ENCODE measurements at places on chromosomes 6 and 20.

DNA sequence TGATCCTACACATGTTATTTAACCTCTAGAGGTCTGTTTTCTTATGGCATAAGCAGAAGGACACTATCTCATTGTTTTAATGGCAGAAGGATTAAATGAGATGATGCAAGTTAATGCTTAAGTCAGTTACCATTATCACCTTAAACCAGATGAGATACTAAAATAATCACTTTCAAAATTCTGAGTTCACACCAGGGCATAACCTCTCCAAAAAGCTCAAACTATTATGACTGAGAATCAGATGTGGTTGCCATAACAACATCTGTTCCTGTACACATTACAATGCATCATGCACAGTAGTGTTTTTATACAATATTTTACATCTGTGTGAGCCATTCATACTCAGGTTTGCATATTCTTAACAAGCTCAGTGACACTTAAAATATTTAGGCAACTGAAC is 10.2 kb downstream of the ADNP start:
- no peak for DNase-seq

DNA sequence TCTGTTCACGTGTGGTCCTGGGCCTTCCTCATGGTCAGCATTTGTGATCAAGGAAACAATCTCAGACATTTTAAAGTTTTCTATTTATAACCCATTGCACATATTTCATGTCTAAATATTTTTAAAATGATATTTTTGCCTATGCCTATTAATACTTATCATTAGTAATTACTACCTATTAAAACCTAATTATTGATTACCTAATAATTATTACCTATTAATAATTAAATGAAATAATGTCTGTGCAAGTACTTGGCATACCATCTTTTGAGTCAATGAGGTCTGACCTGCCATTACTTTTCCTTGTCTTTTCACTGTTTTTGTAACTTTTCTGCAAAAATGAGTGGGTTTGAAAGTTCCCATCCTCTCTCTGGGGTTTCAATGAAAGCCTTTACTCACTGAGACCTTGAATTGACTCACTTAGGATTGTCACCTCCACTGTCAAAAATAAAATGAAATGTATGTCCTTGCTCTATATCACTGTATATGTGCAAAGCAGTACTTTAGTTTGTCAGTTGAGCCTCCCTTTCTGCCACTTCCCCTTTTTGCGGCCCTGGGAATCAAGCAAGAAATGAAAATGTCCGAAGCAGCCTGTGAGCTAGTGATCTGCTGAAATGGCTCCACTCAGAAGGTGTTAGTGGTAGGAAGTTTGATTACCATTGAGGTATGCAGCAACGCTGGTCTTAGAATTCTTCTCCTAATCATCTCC is 87.8 kb downstream of the L3MBTL3 start:
- no peak for DNase-seq

DNA sequence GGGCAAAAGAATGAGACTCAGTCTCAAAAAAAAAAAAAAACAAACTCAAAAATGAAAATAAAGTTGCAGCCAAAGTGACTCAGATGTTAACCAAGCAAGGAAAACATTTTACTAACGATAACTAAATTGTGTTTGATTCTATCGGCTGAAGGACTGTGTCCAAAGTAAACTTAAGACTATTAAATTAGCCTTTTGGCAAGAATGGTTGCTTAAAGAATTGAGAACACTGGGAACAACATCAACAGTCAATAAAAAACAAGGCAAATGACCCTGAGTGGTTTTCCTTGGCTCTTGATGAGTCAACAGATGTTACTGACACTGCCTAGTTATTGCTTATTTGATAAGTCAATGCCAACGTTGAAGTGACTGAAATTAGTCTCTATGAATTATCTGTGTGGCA is 36.7 kb downstream of the POU3F2 start:
- no peak for DNase-seq

DNA sequence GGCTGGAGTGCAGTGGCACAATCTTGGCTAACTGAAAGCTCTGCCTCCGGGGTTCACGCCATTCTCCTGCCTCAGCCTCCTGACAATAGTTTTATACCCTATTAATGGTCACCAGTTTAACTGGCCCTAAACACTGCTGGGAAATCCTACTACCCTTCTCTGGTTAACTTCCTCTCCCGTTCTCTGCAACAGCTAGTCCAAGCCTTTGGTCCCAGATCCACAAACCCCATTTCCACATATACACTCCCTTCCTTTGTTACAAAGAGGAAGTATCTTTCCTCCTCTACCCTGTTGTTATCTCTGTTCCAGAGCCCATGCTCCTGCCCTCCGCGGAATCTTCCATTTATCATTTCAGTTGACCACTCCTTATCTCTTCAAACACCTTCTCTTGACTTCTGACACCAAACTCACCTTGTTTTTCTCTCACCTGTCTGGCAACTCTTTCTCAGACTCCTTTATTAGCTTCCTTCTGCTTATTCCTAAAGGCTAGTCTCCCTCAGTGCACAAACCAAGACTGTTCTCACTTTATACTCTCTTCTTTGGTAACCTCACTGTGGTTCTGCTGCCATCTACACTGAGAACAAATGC is 25.0 kb upstream of the TBC1D22B start:
- no peak for DNase-seq

DNA sequence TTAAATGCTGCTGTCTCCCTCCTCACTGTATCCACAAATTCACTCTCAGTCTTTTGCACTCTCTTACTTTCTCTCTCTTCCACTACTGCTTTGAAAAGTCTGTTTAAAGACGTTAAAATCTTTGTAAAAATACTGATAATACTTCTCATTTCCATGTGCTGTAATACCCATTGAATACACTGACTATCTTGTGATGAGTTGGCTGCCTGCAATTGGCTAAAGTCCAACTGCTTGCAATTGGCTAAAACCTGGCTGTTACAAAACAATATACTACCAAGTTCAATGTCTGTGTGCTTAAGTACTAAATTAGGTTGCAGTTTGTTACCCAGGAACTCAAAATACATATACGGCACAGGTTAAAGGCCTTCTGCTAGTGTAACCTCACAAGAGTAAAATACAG is 264.8 kb downstream of the THBS2 start:
- DNase-seq: no peak

Measured in islet precursor cell (in vitro differentiated cells).